ENCODE measurements at places on chromosomes 5 and 9. TPM values are rescaled to one million over a fixed set of nuclear protein-coding genes. Genes with fewer than 3 reads are reported as not detected.
A peak's percentile ranks its signal among the peaks of the same experiment; 100 is the strongest.

SPATA31E1 gene
- not detected for total RNA-seq

CMYA5 gene
- 0.39 TPM for total RNA-seq

PKD2L2 gene
- not detected for total RNA-seq

LIFR gene
- 8.1 TPM for total RNA-seq

GRCh38 chr5:73282923-73283322, 109.9 kb downstream of the TMEM174 start:
- H3K4me3 ChIP-seq = no peak overlapping the region
- no peaks in the 10 kb centered on the region for H3K27me3 ChIP-seq
- H3K27ac ChIP-seq = no peak overlapping the region
- H3K4me1 ChIP-seq = peaks cover 45% of the 10 kb centered on the region

DNA sequence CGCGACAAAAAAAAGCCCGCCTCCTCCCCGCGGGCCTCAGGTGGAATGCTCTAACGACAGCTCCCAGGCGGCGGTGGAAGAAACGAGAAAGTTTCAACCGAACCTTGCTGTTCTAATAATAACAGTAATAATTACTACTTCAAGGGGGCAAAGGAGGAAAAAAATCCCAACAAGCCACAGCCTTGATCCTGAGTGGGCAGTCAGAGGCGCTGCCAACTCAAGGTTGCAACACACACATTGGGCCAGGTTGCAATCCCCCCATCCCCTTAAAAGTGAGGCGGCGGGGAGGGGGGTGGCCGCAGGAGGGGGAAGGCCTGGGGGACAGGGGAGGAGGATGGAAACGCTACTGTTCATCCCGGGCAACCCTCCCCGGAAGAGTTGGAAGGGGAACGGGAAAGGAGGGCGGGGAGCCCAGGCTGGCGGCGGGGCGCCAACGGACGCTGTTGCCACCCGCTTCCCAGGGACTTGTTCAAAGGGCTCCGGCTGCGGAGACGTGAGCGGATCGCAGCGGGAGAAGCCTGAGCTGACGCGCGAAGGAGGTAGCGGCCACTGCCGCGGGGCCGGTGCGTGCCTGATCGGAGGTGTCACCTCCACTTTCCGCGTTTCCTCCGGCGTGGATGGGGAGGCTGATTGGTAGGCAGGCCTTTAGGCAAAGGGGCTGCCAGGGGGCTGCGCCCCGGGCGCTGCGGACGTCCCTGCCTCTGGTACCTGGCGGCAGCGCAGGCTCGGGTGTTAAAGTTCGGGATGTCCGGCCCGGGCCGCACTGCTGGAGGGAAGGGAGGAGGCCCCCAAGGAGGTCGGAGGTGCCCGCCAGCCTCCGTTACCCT, 647 bp downstream of the SMARCA2 start:
- peaks cover 32% of the 10 kb centered on the region for H3K4me1 ChIP-seq
- DNase-seq = peak; percentile 87
- H3K27ac ChIP-seq = peak overlapping the region; percentile 91
- H3K27me3 ChIP-seq = peaks cover 15% of the 10 kb centered on the region
- peak overlapping the region; percentile 86 for H3K4me3 ChIP-seq

- no peak overlapping the region for H3K27ac ChIP-seq
- no peak for DNase-seq
- H3K4me3 ChIP-seq = no peak overlapping the region
- no peaks in the 10 kb centered on the region for H3K27me3 ChIP-seq
Measured at GRCh38 chr9:134686896-134687295, 45.3 kb downstream of the COL5A1 start.

GRCh38 chr9:123339666-123340510, 16.1 kb upstream of the CRB2 start:
- H3K4me3 ChIP-seq = no peak overlapping the region
- H3K27me3 ChIP-seq = no peaks in the 10 kb centered on the region
- H3K36me3 ChIP-seq = no peaks in the 10 kb centered on the region
- no peak overlapping the region for H3K27ac ChIP-seq
- H3K4me1 ChIP-seq = peaks cover 22% of the 10 kb centered on the region

- DNase-seq = no peak
- no peak overlapping the region for H3K27ac ChIP-seq
- no peak overlapping the region for H3K4me3 ChIP-seq
- peaks cover 55% of the 10 kb centered on the region for H3K4me1 ChIP-seq
- H3K27me3 ChIP-seq = no peaks in the 10 kb centered on the region
Measured at GRCh38 chr5:9559965-9560364, 14.1 kb upstream of the SEMA5A start.

GRCh38 chr5:15821506-15821905, 321.5 kb downstream of the FBXL7 start:
- H3K36me3 ChIP-seq = peaks cover 3% of the 10 kb centered on the region
- no peak overlapping the region for H3K27ac ChIP-seq
- H3K27me3 ChIP-seq = no peaks in the 10 kb centered on the region
- H3K4me1 ChIP-seq = peaks cover 19% of the 10 kb centered on the region
- DNase-seq = no peak

DNA sequence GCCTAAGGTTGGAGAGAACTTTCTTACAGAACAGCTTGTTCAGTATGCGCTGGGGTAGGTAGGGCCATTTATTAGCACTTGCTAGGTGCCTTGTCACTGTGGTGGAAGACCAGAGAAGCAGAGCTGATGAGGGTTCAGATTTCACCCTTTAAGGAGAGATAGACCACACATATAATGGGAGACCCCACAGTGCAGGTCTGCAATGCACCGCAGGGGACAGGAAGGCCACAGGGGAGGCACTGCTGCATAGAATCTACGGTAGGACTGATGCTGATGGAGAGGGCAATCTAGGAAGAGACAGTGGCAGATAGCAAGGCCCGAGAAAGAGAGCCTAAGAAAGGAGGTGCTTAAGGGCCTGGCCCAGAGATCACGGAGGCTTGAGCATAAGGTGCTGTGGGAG, 64.2 kb downstream of the PTPDC1 start:
- no peaks in the 10 kb centered on the region for H3K36me3 ChIP-seq
- DNase-seq = no peak
- peaks cover 40% of the 10 kb centered on the region for H3K4me1 ChIP-seq
- H3K27ac ChIP-seq = no peak overlapping the region
- no peaks in the 10 kb centered on the region for H3K27me3 ChIP-seq

GRCh38 chr5:16625096-16625495, 8.3 kb upstream of the RETREG1 start:
- H3K4me3 ChIP-seq = no peak overlapping the region
- no peaks in the 10 kb centered on the region for H3K4me1 ChIP-seq
- no peaks in the 10 kb centered on the region for H3K36me3 ChIP-seq
- no peak overlapping the region for H3K27ac ChIP-seq
- H3K27me3 ChIP-seq = peaks cover 63% of the 10 kb centered on the region
- DNase-seq = no peak

DNA sequence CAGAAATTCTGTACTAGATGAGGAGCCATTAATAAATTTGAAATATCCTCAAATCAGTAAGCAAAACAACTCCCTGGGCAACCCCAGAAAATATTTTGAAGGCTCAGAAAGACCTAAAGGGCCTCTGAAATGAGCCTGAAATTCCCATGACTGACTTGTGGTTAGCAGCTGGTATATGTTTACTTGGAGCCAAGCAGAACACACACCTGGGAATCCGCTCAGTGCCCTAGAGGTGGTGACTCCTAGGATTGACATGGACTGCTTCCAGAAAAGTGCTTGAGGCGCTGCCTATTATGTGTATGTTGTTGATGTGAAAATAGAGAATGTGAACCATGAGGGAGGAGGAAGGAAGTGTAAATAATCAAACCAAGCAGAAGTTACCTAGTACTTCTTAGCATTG, 14.7 kb downstream of the RFK start:
- no peak overlapping the region for H3K4me3 ChIP-seq
- H3K27me3 ChIP-seq = no peaks in the 10 kb centered on the region
- H3K27ac ChIP-seq = peak overlapping the region; percentile 27
- peaks cover 23% of the 10 kb centered on the region for H3K4me1 ChIP-seq

GRCh38 chr9:128073253-128073886, 5.3 kb downstream of the SLC25A25 start:
- peaks cover 52% of the 10 kb centered on the region for H3K4me1 ChIP-seq
- no peaks in the 10 kb centered on the region for H3K36me3 ChIP-seq
- H3K4me3 ChIP-seq = no peak overlapping the region
- DNase-seq = no peak
- no peaks in the 10 kb centered on the region for H3K27me3 ChIP-seq

Measured in osteocyte (in vitro differentiated cells).